ENCODE measurements at places on chromosomes 4 and X.
A peak's percentile ranks its signal among the peaks of the same experiment; 100 is the strongest.

DNA sequence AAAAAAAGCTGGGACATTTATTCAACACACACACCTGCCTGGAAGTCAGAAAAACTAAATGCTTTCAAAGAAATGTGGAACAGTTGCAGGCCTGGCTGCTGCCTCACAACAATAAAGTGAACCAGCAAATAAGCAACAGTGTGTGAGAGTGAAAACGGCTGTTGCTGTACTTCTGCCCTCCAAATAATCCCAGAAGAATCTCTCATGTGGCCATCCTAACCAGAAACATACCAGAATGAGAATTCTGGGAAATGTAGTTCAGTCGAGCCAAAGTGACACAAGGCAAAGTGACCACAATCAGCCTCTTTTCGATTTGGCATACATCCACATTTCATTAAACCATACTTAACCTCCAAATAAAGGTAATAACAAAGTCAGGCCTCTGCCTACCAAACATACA, 204.5 kb downstream of the SLC7A11 start:
- no peak for DNase-seq

DNA sequence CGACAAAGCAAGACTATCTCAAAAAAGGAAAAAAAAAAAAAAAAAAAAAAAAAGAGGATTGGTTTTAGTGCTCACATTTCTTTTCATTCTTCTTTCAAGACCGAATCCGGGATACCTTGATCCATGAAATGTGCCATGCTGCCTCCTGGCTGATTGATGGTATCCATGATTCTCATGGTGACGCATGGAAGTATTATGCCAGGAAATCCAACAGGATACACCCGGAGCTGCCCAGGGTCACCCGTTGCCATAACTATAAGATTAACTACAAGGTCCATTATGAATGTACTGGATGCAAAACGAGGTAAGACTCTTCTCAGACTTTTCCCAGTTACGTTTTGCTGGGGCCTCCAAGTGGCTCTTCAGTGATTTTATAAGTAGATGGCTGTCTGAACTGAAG, 6.1 kb downstream of the CXCR3 start:
- no peak for DNase-seq

DNA sequence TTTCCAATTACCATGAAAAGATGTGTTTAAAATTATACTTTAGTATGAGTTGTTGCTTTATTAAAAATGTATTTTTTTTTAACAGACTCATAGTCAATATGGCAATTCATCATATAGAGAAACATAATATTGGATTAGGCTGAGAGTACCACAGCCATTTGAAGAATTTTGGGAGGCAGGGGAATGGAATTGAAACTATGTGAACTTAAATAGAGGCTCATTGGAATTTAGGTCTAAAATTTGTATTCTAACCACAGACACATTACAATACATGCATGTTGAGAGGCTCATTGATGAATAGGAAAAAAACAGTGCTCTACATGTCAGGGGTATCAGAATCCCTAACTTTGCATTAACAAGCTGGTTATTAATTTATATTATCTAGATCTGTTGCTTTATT, 269.6 kb downstream of the DKK2 start:
- no peak for DNase-seq

DNA sequence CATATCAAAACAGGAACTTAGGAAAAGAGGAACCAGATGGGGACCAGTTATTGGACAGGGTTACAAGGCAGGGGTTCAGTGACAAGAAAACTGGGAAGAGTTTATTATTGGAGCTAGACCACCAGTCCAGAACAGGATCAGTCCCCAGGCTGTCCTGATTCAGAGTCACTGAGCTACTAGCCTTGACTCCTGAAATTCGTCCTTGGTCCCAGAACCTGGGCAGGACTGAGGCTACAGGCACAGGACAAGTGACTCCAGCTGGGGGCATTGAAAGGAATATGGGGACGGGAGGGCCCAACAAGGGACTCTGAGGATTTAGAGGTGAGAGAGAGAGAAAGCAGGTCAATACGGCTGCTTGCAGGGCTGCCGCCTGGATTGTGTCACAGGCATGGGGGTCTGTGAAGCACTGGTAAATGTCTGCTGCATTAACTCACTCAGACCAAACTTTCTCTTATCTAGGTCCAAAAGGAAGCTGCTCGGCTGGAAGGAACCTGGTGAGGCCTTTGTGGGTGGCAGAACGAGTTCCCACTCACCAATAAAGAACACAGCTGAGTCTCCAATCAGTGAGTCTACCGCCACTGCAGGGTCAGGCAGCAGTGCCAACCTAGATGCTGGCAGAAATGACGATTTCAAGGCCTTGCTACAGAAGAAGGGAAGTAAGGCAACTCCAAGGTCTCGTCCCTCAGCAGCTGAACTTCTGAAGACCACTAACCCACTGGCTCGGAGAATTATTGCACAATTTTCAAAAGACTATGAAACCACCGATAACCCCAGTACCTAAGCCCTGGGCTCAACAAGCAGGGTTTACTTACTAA, 11.3 kb upstream of the RTL5 start:
- no peak for DNase-seq

DNA sequence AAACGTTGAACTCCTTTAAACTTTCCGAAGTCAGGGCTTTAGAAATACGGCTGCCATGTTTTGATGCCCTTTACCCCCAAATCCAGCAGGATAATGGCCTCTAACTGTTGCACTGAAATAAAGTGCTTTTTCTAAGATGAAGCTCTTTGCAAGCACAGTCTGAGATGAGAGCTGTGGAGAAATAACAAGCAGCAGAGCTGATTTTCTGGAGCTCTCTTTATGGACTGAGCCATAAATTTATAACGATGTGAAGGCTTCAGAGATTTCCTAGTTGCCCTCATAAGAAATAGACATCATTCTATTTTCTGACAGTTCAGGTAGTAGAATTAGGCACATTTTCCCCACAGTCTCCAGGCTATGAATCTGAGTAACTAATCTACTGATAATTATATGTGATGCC, 567.3 kb downstream of the PDHA2 start:
- no peak for DNase-seq

DNA sequence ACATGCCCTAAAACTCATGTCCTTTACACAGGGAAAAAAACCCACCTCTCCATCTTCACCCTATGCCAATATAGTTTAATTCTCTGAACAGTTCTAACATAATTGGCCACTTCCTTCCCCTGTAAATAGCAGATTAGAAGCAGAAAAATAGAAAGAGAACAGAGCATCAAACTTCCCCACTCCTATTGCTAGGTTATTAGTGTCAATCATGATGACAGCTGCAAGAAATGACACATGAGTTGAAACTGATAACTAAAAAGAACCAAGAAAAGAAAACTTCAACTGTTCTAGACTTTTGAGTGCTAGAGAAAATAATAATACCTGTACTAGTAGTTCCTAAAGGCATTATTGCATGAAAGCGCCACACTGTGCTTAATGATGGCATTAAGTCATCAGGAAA, 284.5 kb upstream of the TRPC5 start:
- no peak for DNase-seq

DNA sequence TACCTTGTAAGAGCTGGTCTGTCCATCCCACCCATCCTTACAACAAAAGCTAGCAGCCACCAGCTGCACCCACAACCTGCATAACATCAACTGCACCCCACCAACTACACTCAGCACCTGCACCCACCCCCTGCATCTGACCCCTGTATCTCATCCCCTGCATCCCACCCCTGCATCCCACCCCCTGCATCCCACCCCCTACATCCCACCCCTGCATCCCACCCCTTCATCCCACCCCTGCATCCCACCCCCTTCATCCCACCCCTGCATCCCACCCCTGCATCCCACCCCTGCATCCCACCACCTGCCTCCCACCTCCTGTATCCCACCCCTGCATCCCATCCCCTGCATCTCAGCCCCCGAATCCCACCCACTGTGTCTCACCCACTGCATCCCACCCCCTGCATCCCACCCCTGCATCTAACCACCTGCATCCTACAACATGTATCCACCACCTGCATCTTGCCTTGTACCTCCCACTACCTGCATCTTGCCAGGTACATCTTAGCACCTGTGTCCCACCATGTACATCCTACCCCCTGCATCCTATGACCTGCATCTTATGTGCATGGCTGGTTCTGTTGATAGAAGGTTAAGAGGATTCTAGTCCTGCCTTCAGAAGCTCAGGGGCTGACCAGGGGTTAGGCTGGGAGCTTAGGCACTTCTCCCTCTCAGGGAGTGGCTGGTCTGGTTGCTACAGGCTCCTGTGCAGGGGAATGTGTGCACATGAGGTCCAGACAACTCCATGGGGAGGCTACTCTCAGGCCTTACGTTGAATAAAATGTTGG, 9.4 kb downstream of the TMEM271 start:
- no peak for DNase-seq

GRCh38 chrX:57952320-57952678, 42.0 kb upstream of the ZXDA start:
- no peak for DNase-seq

DNA sequence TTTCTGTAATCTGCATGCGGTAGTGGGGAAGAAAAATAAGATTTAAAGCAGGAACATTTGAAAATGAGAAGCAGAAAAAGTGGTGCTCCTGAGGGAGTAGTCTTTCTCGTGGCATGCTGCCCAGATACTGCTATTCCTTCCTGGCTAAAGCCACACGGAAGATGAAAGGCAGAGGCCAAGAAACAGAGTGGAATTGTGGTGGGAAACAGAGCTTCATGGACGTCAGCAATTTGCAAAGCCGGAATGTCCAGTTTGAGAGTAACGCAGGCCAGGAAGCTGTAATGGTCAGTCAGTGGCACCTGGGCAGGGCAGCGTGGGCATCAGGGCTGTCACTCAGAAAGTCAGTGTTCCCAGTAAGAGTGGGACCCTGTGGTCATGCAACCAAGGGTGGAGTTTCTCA, 63.7 kb upstream of the FMR1 start:
- DNase-seq = no peak

GRCh38 chrX:39504850-39505259, 592.9 kb downstream of the BCOR start:
- DNase-seq = no peak

DNA sequence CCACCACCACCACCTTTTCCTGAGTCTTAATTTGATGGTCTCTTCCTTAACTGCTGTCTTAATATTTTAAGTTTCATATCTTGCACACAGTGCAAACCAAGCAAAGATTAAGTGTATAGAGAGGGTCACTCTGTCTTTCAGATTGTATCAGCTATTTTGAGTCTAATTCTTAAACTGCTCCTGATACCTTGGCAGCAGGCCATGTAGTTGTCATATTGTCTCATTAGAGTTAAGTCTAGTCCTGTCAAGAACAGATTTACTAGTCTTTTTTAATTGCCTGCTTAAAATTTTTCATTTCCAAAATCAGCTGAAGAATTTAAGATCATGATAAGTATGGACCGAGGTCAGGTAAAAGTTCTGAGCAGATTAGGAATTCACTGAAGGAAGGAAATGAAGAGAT, 51.5 kb downstream of the FHIP1A start:
- DNase-seq = no peak

GRCh38 chr4:156662921-156663320, 308.7 kb downstream of the PDGFC start:
- DNase-seq = no peak

DNA sequence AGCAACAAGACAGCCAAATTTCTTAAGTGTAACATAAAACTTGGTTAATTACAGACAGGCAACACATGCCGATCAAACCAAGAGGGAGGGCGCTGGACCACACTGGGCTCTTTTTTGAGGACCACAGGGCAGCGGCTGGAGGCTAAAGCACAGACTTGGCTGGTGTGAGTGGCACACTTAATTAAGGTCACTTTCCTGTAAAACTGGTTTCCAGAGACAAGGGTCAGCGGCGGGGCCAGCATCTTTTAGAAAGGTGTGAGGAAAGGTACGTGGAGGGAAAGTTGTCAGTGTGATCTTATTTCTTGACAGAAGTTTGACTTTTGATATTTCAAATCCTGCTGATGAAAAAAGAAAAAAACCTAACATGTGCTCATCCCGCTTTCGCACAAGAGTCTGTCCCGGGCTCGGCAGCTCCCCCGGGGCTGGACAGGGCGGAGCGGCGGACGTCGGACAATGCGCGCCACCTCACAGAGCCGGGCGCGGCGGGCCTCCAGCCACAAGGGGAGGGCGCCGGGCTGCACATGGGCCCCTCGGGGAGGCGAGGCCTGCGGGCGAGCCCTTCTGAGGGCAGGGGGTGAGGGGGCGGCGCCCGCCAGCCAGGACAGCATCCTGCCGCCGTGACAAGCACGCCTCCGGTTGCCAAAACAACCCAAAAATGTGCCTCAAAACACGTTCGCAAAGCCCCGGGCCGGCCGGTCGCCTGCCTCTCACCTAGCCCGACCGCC, 660 bp upstream of the HSPA4L start:
- DNase-seq = peak; percentile 22

GRCh38 chr4:111789901-111790640, 355.2 kb upstream of the FAM241A start:
- no peak for DNase-seq

GRCh38 chrX:154373340-154374306, 811 bp downstream of the FLNA start:
- DNase-seq = peak; percentile 31

DNA sequence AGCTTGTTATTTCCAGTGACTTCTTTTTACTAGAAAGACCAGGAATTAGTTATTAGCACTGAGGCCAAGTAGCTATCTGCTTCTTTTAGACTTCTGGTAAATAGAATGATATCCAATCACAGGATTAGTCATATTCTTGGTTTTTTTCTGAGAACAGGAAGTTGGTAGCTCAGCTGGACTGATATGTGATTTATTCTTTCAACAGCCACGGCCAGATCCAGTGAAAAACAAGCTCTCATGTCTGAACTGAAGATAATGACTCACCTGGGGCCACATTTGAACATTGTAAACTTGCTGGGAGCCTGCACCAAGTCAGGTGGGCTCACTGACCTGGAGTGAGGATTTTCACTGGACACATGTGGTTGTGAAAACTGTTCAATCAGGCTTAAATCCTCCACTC, 48.6 kb downstream of the PDGFRA start:
- no peak for DNase-seq

DNA sequence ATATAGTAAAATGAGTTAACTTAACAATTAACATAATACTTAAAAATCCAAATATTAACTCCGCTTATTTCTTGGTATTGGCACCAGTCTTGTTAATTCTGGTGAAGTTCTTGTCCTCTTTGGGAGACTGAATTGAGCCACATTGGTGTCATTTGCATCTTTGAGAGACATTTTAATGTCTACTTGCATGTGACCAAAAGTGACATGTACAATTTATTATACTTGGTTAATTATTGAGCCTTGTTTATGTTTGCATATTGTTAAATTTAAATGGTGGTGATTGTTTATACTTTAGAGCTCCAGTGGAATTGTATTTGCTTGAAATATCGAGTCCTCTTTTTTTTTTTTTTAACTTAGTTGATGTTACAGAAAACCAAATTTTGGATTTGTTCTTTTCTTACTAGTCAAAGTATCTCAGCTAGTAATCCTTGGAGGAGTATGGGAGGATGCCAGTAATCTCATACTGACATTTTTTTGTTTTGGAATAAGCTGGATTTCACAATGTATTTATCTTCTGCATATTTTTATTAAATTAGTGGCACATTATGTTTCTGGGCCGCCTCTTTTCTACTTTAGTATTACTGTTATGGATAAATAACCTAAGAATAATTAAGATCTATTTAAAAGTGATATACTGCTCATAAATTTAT, 3.9 kb downstream of the SPCS3 start:
- no peak for DNase-seq

- DNase-seq = no peak
Observed at GRCh38 chrX:38803243-38803587, 2.0 kb downstream of the MID1IP1 start.
